ENCODE measurements at places on chromosomes 13 and 19. TPM values are rescaled to one million over a fixed set of nuclear protein-coding genes. Genes with fewer than 3 reads are reported as not detected.

APOC1 gene
- 3.8 TPM for total RNA-seq

DNA sequence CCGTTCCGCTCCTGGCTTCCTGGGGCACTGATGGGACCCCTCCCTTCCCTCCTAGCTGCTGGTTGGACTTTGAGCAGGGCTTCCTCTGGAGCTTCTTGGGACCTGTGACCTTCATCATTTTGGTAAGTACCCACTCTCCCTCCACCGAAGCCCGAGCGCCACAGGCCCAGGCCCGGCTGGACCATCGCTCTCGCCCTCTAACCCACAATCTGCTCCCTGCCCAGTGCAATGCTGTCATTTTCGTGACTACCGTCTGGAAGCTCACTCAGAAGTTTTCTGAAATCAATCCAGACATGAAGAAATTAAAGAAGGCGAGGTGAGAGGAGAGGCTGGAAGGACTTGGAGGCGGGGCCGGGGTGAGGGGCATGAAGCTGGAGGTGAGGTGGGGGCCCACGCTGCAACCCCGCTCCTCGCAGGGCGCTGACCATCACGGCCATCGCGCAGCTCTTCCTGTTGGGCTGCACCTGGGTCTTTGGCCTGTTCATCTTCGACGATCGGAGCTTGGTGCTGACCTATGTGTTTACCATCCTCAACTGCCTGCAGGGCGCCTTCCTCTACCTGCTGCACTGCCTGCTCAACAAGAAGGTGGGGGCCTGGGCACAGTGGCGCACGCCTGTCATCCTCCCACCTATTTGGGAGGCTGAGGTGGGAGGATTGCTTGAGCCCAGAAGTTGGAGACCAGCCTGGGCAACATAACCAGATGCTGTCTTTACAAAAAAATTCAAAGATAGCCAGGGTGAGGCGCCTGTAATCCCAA is 12.3 kb downstream of the DDX39A start:
- no peak for DNase-seq

ZNF560 gene
- total RNA-seq, result 0.10 TPM

- no peak for DNase-seq
Measured at GRCh38 chr13:87314822-87315221, 356.3 kb upstream of the SLITRK5 start.

GRCh38 chr13:54706336-54706735 is 1677.7 kb downstream of the OLFM4 start:
- DNase-seq, result no peak

GRCh38 chr13:28099396-28100149 is 803 bp downstream of the FLT3 start:
- no peak for DNase-seq

DNA sequence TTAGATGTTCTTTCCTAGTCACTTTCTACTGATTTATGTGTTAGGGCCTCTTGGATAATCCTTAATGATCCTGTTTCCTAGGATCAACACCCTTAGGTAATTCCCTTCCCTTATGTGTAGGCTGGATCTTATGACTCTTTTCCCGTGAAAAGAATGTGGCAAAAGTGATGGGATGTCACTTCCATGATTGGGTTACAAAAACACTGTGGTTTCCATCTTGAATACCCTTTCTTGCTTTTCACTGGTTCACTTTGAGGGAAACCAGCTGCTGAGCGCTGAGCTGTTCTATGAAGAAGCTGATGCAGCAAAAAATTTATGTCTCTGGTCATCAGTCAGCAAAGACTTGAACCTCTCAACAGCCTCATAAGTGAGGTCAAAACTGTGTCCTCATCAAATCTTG is 609.4 kb downstream of the OLFM4 start:
- no peak for DNase-seq

DNA sequence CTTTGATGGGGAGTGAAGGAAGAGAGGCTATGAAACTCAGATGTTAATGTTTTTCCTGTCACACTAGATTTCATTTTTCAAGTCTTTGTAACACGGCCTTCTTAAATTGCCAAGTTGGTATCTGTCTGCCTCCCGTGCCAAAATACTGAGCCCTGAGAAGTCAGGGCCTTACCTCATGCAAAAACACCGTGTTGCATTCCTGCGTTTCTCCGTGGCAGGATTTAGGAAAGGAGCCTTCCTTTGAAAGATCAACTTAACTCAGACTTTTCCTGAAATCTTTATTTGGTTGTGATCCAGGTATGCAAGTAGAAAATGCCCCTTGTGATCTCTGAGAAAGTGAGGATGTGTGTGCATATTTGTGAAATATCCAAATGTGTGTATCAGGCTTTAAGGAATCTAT is 1291.0 kb upstream of the SLC10A2 start:
- DNase-seq, result no peak

MEX3D gene
- 6.8 TPM for total RNA-seq

DNA sequence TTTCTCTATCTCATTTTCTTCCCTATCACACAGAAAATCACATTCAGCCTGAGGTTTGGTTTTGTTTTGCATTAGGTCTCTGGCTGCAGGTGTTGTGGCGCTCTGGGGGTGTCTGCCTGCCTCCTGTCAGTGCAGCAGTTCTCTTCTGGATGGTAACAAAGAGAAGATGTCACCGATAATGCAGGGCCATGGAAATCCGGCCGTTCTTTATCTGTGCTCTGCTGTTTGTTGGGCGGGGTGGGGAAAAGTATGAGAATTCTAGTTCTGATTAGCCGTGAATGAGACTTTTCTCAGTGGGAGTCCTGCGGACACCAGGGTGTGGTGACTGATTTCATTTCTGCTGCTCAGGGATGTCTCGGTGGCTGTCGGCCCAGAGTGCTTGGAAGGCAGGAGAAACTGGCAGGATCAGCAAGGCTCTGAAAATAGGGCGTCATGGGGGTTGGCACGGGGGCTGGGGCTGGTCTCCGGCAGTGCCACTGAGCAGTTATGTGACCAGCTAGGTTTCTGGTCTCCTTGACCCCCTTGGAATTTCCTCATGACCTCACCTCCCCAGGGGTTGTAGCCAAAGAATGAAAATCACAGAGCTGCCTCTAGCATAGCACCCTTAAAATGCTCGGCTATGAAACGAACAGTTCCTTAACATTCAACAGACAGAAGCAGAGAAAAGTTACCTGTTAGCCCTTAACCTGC is 5.0 kb downstream of the RNF113B start:
- DNase-seq, result no peak

PCP2 gene
- 0.62 TPM for total RNA-seq

ZNF283 gene
- total RNA-seq, result 5.4 TPM

DNA sequence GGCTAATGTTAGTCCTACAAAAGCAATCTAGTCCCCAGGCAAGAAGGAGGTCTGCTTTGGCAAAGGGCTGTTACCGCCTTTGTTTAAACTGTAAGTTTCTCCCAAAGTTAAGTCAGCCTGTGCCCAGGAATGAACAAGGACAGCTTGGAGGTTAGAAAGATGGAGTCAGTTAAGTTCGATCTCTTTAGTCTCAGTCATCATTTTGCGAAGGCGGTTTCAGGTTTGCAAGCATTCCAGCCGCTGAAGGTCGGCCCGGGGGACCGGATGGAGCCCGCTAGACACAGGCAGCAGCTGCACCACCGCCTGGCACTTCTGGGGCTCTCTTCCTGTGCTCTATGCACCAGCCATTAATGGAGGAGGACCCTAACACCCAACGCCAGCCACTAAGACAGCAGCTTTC is 91.3 kb downstream of the STK24 start:
- no peak for DNase-seq

GRCh38 chr13:55000043-55000442 is 1971.4 kb downstream of the OLFM4 start:
- DNase-seq, result no peak

CGB5 gene
- not detected for total RNA-seq

FCER2 gene
- total RNA-seq, result 359 TPM

DNA sequence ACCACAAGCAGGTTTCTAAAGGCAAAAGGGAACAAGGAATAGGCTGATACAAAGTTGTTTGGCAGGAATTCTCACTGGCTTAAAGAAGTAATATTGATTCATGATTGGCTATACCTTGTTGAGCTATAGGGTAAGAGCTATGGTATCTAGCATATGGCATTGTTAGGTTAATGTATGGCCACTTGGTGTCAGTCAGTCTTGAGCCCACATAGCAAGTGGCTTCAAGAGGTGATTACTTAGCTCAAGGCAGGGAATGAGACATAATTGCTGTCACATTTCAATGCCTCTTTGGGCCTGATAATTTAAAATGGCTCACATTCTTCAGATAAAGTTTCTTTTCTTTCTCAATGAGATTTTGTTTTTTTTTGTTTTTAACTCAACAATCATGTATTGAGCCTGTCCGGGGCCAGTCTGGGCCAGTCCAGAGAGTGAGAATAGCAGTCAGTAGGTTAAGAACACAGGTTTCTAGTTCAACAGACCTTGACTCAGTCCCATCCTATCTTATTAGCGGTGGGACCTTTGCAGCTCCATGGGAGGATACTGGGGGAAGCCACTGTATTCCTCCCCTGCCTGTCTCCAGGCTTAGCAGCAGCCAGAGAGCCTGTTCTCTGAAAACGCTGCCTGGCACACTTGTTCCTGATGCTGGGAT is 45.8 kb upstream of the RCBTB2 start:
- DNase-seq, result no peak

Measured in GM12878 (cell line).